ENCODE measurements at places on chromosomes 3 and 15.

DNA sequence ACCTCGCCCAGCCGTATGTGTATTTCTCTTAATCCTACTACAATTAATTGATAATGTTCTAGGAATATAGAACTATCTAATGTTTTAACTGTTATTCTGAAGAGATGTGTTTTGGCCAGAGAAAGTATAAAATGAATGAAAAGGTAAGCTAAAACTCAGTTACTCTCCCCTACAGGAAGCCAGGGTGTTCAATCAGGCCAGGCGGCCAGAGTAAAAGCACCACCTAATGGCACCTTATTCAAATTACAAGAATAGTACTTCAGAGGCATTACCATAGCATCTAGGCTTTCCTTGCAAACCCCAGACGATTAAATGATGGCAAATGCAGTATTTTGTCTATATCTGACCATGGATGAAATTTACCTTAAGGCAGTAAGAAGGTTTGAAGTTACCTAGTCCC is 10.4 kb downstream of the SLC12A8 start:
- DNase-seq = no peak

GRCh38 chr15:91541286-91541685 is 312.2 kb upstream of the SLCO3A1 start:
- no peak for DNase-seq

DNA sequence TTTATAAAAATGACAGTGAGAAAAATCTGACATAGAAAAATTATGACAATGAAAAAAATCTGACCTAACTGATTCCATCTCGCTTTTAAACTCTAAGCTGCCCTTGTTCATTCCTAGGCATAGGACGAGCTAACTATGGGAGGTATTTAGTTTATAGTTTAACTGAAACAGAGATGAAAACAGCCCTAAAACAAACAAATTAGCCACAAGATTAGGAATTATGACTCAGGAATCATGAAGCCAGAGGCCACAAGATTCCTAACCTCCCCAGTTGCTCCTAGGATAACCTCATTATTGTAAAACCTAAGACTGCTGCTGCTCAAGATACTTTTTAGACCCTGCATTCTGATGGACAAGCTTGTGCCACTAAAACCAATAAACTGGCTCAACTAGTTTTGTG is 122.7 kb upstream of the MNS1 start:
- DNase-seq = no peak

DNA sequence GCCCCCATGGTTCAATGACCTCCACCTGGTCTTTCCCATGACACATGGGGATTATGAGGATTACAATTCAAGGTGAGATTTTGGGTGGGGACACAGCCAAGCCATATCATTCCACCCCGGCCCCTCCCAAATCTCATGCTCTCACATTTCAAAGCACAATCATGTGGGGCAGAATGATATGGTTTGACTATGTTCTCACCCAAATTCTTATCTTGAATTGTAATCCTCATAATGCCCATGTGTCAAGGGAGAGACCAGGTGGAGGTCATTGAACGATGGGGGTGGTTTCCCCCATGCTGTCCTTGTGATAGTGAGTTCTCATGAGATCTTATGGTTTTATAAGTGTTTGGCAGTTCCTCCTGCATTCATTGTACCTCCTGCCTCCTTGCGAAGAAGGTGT is 2.4 kb upstream of the CLEC3B start:
- no peak for DNase-seq

DNA sequence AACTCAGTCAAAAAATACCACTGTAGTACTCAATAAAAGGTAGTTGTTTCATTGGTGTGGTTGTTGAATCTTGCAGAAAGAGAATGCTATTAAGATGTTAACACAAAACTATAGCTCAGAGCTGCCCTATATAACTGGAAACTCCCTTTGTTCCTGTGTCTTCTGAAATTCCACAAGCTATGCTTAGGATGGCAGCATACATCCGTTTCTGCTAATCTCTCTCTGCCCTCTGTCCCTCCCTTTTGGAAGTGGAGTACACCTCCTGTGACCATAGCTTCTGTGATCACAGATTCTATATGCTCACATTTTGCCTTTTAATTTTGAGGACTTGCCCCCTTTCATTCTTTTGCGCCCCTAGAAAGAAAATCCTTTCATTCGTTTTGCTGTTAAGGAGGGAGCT is 33.7 kb downstream of the ARPP21 start:
- DNase-seq = no peak

- DNase-seq = no peak
Measured at GRCh38 chr3:125191730-125192129, 20.8 kb downstream of the SLC12A8 start.

DNA sequence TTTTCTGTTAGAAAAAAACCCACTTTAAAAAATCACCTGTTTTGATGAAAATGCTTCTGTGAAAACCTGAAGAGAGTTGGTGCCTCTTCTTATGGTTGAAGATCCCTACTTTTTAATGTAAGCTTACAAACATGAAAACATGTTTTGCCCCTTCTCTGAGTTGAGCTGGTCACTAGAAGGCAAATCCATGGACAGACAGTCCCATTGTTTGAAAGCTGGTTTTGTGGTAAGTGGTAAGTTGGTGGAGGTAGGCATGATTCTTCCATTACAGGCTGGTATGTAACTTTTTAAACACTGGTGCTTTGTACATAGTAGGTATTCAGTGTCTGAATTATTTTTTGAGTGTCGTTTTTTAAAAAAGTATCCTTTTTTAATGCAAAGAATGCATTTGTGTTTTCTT is 6.1 kb downstream of the ABHD5 start:
- no peak for DNase-seq

GRCh38 chr3:56985878-56986277 is 74.6 kb upstream of the SPATA12 start:
- DNase-seq = no peak

Measured in dermis microvascular lymphatic vessel endothelial cell (primary cell).